ENCODE measurements at places on chromosomes 6 and 20.

DNA sequence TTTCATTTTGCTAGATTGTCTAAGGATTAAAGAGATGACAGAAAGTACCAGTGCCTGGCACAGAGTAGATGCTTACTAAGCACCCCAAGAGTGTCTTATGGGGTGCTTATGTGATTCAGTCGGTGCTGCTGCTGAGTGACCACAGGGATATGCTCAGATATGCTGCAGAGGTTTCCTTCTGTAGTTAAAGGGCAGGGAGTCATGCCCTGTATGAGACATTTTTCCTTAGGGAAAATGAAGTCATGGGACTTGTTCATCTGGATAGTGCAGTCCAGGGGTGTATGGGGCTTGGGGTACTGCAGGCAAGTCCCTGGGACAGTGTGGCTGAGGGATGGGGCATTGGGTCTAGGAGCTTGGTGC, 25.1 kb downstream of the TOX2 start:
- no peak for DNase-seq

- DNase-seq, result no peak
Observed at GRCh38 chr6:149453597-149454345, 31.0 kb downstream of the ZC3H12D start.

- DNase-seq, result no peak
Observed at GRCh38 chr6:11427723-11428245, 109.8 kb upstream of the TMEM170B start.

- no peak for DNase-seq
Observed at GRCh38 chr6:583635-584034, 73.3 kb downstream of the HUS1B start.

Data from activated B cell treated with CpG ODN at 0.5 μM for 24 hours (primary cell).